ENCODE measurements at places on chromosomes 13 and 19.

DNA sequence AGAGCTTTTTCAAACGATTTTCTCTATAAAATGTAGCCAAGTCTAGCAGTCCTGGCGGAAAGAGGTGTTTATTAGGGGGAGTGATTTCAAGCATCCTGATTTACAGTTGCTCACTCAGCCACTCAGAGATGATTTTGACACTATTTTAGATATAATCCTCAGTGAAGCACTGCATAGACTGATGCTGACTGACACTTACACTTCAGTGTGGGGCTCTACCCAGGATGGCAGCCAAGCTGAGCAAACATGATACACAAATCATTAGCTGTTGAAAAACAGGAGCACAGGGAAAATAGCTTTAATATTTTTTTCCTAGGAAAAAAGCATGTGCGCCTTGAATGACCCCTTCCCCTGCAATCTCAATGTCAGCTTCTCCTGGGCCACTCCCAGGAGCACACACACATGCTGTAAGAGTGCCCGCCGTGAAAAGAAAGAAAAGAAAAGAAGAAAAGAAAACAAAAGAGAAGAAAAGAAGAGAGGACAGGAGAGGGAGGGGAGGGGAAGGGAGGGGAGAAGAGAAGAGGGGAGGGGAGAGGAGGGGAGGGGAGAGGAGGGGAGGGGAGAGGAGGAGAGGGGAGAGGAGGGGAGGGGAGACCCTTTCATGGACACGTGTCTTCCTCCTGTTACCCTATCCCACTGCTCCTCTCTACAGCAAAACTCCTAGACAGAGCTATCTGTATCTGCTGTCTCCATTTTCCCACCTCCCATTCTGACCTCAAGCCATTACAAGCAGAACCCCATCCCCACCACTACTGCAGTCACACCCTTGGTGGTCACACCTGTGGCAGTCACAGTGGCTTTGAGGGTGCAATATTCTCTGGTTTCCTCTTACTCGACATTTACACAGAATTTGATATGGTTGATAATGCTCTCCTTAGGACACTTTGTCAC is 36.4 kb downstream of the RCBTB2 start:
- no peak for DNase-seq

DNA sequence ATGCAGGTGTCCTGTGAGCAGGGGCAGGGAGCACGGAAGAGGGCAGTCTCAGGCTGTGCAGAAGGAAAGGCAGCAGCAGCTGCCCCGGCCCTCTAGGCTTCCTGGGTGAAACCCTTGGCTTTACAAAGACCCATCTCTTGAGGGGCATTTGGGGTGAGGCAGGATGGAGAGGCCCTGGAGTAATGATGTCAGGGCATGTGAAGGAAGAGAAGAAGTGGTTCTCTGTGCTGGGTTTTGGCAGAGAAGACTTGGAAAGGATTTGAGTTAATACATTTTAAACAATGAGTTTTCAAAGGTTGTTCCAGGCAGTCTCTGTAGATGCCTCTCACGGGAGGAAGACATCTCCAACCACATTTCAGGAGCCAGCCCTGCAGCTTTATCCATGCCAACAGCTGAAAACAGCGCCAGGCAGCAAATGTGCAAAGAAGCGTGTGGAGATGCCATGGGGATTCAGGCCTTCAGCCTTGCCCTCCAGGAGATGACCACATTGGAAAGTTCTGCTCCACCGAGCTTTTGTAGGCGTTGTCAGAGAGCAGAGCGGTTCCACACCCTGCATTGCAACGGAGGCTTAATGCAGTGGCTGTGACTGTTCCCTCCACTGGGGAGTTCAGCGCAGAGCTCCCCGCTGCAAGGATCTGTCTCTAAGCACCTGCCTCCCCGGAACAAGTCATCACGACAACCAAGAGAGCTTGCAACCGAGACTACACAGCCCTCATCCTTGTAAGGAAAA is 322.8 kb downstream of the UQCRFS1 start:
- no peak for DNase-seq

GRCh38 chr13:51153527-51153926 is 42.5 kb upstream of the C13orf42 start:
- DNase-seq: no peak

DNA sequence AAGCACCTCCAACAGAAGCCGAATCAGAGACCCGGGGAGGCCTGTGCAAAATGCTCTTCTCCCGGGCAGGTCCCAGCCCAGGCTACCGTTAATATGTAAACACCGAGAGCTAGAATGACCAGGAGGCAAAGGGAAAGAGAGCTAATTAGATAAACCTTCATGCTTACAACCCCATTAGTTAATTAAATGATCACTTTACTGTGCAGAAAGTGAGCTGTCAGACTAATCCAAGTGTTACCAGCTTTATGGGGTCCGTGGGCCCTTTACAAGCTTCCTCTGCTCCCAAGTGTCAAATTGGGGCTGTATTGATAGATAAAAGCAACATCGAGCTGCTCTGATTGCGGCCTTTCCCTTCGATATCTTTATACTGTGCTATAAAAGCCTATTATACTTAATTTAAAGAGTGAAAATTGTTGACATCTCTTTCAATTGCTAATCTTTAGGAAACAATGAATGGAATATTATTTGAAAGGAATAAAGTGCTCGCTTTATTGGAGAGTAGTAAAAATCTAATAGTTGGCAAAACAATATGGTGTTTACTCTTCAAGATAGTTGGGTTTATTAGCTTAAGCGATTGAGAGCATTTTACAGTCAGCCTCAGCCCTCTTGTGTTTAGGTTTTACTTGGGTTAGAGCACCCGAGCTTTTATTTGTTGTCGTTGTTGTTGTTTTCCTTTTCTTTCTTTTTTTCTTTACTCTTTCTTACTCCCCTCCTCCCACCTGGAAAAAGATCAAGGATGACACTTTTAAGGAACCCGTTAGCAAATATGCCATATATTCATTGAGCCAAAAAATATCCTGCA is 189.3 kb upstream of the GPR12 start:
- no peak for DNase-seq

- DNase-seq: no peak
Observed at GRCh38 chr19:36797786-36798108, 25.1 kb upstream of the ZNF850 start.

GRCh38 chr13:67281466-67281865 is 51.3 kb upstream of the PCDH9 start:
- peak; percentile 42 for DNase-seq

DNA sequence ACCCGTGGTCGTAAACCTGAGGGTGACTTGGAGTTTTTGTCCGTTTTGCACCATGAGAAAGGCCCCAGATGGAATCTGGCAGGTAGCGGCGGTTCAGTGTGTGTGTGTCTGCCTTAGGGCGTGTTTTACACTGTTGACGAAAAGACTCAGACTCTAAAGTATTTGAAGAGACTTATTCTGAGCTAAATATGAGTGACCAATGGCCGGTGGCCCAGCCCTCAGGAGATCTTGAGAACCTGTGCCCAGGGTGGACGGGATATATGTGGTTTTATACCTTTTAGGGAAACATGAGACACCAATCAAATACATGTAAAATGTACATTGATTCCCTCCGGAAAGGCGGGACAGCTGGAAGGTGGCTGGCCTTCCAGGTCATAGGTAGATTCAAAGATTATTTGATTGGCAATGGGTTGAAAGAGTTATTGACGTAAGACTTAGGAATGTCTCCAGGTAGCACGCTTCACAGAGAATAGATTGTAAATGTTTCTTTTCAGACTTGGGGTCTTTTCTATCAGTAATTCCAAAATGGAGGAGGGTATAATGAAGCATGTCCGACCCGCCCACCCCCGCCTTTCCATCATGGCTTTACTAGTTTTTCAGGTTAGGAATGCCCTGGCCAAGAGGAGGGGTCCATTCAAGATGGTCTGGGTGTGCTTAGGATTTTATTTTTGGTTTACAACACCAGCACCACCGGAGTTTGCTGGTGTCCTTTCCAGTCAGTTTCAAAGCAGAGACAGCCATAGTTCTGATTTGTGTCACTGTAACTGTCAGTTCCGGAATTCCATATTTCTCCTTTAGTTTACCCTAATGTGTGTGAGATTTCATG is 1.0 kb upstream of the ZNF529 start:
- DNase-seq: no peak

GRCh38 chr19:34357431-34357830 is 7.6 kb upstream of the GPI start:
- no peak for DNase-seq

DNA sequence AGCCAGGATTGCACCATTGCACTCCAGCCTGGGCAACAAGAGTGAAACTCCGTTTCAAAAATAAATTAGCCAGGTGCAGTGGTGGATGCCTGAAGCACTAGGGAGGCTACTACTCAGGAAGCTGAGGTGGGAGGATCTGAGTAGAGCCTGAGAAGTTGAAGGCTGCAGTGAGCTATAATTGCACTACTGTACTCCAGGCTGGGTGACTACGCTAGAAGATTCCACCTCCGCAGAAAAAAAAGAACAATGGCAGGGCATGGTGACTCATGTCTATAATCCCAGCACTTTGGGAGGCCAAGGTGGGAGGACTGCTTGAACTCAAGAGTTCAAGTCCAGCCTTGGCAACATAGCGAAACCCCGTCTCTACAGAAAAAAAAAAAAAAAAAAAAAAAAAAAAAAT is 20.5 kb downstream of the HAUS8 start:
- no peak for DNase-seq

All from glutamatergic neuron (in vitro differentiated cells).